PC-9 (cell line): ENCODE measurements at places on chromosomes 5 and 9.

DNA sequence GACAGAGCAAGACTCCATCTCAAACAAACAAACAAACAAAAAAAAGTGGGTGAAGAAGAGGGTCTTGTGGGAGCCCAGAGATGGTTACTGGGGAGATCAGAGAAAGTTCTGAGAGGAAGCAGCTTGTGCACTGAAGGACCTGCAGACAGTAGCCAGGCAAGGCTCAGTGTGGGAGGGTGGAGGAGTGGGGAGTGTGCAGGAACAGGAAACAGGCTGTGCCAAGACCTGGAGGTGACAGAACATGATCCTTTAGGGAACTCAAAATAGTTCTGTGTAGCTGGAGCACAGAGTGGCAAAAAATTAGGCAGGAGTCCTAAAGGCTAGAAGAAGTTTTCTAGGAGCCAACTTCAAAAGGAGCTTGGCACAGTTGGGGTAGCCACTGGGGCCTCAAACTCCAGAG is 19.2 kb upstream of the NANS start:
- DNase-seq: peak; percentile 47

GRCh38 chr9:86485359-86485758 is 131.1 kb upstream of the TUT7 start:
- DNase-seq: no peak

DNA sequence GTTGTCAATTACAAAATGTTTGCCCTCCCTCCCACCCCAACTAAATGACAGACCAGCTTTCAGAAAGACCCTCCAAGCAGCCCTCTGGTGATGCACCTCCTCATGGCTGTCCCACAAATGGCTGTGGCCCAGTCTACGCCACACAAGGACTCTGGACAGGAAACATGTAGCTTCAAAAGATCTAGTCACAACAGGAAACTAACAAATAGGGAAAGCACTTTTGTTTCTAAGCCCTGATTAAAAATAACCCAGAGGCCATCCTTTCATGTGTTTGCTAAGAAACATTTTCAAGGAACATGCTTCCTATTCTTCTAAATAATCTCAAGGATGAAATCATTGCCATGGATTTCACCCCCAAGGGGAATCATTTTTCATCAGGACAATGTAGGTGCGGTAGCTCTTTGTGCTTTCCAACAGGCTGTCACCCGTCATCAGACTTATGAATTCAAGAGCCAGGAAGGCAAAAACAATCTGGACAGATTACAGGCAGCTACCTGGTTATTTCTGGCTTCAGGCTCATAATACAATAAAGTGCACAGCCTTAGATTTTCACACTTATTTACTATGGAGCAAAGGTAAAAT is 20.1 kb downstream of the PCSK1 start:
- DNase-seq: no peak

- DNase-seq: no peak
Measured at GRCh38 chr5:139733698-139734538, 61.7 kb upstream of the PSD2 start.

- peak; percentile 45 for DNase-seq
Measured at GRCh38 chr5:159533197-159533596, 202.9 kb upstream of the IL12B start.

DNA sequence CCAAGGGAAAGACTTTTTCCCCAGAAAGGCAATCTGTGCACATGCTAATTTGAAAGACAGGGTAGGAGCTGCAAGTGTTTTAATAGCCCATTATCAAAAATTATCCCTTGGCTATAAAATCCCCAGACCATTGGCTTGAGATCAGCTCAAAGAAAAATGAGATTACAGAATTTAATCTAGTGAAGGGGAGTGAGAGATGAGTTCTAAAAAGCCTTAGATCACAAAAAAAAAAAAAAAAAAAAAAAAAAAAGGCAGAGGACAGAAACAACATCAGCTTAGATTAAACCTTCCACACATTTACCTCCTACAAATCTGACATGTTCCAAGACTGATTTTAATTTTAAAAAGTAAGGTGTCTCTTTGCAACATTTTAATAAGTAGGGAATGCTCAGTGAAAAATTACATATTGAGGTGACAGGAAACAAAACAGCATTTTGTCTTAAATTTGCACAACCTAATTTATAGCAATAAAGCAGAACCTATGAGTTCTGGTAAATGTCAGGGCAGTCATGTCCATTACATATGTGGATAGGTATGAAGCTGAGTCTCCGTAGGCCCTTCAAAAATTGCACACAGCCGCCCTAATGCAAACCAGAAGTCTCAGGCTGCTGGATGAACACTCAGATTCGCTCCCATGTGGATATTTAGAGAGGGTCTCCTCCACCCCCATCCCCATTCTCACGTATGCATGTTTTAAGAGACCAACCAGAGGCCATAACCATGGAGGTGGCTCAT is 43.4 kb downstream of the NFIB start:
- DNase-seq: no peak

DNA sequence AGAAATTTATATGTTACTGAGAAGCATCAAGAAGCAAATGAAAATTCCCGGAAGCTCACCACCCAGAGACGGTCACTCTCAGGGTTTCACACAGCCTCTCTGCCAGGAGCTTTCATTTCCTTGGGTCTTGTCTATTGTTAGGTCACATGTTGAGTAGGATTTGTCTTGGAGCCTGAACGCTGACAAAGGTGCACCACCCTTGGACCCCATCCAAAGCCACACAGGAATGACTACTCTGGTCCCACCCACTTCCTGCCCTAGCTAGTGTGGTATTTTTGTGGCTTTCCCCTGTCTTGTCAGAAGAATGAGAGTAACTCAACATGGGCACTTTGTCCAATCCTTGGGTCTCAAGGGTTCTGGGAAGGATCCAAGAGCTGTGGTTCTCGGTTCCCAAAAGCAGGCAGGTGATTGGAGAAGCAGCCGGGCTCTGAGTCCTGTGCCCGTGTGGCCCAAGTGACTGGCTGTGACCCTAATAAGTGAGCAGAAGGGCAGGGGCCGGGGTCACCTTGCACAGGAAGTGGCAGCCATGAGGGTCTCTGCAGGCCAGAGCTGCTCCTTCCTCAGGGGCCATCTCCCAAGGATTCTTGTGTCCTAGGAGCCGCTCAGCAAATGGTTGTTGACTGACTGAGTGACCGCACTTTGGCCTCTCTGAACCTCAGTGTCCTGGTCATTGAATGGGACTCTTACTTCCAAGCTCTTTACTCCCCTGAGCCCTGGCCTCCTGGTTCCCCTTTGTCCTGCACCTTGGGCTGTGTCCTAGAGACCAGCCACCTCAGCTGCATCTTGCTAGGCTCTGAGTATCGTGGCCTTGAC is 6.9 kb downstream of the FGD3 start:
- DNase-seq: peak; percentile 90
